ENCODE measurements at places on chromosomes 6 and 20.
A peak's percentile ranks its signal among the peaks of the same experiment; 100 is the strongest.

DNA sequence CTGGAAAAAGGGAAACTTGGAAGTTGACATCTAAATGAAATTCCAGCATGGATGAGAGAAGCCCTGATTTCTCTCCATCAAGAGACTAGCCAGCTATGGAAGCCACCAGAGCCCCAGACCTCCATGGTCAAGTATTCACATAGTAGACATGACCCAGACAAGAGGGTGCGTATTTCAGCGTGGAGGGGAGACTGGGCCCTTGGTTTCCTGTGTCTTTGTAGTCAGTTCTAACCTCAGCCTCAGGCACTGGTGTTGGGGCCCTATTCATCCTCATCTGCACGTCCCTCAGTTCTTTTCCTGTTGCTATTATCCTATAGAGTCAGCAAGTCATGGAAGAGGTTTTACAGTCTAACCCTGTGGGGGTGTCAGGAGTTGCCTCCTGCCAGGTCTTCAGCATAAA lies 12.5 kb downstream of the GNL1 start:
- peak; percentile 43 for DNase-seq

DNA sequence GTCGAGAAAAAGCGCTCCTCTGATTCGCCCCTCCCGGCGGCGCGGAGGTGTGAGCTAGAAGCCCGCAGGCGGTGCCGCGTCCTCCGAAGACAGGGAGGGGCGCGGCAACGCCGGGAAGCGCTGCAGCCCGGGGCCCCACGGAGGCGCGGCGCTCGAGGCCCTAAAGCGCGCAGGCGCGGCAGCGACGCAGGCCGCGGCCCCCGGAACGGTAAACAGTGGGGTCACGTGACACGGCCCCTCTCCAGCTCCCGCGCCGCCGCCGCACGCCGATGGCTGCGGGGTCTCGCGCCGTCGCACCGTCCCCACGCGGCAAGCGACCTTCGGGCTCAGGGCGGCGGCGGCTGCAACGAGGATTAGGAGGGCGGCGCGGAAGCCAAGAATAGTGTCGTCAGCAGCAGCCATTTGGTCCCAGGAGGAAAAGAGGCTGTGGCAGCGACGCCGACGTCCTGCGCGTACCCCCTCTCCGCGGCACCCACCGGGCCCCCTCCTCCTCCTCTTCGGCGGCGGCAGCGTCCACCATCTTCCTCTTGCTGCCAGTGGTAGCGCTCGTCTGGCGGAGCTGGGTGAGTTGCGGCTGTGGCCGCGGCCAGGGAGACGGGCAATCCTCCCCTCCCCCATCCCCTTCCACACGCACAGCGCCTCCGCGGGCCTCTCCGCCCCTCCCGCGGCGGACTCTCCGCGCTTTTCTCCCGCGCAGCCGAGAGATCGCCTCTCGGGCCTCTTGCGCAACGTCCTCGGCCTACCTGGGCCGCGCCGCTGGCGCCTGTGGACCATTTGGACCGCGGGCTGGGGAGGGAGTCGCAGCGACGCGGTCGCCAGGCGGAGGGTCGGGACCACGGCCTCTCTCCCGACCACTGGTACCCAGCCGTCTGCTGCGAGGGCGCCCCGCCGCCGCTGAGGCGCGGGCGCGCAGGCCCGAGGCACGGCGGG lies at the start of gene PHF3:
Gene PHF3 (plus strand): TSS at position 215 of the 930 bp plus-strand sequence. CDS start 10,750 bp downstream, outside the sequence.
- peak; percentile 91 for DNase-seq

DNA sequence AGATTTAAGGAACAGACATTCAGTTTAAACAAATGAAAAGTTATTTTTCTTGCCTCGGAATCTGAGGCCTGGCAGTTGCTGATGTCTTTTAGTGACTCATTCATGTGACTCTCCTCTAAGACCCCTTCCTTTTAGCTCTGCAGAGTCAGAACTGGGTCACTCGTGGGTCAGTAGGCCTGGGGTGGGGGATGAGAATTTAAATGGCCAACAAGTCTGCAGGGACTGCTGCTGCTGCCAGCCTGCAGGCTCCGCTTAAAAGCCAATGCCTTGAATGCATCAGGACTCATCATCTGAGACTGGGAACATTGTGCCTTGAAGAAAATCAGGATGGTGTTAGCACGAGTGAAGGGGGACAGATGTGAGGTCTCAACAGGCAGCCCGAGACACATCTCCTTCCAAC lies 404.3 kb downstream of the CDH26 start:
- no peak for DNase-seq

DNA sequence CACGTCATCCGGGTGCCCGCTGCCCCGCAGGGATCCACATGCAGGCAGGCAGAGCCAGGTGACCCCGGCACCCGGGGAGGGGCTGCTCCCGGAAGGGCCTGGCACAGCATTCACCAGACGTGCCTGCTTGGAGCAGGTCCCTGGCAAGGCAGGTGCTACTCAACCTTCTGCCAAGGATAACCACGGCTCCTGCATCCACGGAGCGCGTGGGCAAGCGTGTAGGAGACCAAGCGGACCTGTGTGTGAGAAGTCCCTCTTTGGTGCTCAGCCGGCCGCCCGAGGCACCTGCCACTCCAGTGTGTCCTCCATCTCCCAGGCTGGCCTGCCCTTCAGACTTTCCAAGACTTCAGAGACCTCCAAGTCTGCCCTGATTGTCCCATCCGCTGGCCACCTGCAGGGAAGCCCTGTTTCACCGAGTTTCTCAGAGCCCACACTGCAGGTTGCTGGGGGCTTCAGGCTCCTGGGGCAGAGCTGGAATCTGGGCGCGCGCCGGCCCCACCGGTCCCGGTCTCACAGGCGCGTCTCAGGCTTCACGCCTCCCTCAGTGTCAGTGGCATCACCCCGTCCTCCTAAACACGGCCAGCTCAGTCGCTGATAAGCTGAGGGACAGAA lies 124.3 kb downstream of the DLL1 start:
- DNase-seq: no peak

GRCh38 chr6:49540614-49541013 lies 9.9 kb upstream of the C6orf141 start:
- no peak for DNase-seq

- no peak for DNase-seq
Measured at GRCh38 chr20:7180256-7181045, 413.0 kb downstream of the BMP2 start.

DNA sequence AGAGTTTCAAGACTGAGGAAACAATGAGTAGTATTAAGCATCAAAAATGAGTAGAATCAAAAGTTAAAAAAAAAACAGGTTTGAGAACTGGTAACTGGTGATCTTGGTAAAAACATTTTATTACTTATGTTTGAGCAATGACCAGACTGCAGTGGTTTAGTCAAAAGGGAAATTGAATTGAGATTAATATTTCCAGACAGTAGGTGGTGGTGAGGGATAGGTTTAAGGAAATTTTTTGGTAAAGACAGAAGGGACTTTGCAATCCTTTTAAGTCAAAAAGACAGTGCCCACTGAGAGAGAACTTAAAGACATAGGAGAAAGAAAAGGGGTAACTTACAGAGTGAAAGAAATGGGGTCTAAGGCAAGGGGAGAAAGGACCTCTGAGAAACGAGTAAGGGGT lies 156.9 kb downstream of the ASCC3 start:
- no peak for DNase-seq

DNA sequence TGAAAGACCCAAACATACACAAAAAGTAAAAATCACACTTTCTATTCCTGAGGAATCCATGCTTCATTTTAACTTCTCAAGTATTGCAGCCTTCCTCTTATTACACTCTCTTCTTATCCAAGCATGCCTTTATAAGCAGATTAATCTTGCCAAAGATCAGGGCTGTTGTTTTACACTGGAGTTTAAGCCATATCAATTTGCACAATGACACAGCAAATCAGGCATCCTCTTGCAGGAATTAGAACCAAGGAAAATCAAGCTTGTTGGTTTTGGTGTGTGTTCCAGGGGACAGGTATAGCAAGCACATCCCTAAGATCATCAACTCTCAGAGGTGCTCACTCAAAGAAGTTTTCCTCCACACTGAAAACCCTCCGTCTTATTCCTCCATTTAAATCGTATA lies 69.5 kb downstream of the CYP39A1 start:
- DNase-seq: no peak

DNA sequence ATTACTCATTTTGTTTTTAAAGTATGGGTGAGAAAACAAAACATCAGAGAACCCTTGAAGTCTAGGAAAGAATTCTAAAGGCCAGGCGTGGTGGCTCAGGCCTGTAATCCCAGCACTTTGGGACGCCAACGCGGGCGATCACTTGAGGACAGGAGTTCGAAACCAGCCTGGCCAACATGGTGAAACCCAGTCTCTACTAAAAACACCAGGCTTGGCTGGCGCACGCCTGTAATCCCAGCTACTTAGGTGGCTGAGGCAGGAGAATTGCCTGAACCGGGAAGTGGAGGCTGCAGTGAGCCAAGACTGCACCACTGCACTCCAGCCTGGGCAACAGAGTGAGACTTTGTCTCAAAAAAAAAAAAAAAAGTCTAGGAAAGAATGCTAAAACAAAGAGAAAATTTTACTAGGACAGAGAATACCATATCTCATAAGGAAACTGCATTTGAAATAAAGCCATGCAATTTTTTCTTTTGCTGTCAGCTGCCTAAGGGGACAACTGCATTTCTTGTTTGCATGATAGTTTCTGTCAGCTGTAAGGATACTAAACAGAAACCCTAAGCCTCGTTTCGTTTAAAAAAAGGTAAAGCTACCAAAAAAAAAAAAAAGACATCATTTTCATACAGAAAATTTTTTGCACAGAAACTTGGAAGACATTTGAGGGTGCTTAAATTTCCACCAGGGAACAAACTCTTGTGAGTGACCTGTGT lies 32.1 kb downstream of the SMLR1 start:
- DNase-seq: no peak

DNA sequence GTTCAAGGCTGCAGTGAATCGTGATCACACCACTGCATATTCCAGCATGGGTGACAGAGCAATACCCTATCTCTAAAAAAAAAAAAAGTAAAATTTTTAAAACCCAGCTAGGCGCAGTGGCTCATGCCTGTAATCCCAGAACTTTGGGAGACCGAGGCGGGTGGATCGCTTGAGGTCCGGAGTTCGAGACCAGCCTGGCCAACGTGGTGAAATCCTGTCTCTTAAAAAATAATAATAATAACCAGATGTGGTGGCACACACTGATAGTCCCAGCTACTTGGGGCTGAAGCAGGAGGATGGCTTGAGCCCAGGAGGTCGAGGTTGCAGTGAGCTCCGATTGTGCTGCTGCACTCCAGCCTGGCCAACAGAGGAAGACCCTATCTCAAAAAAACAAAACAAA lies 13.5 kb downstream of the MTG2 start:
- DNase-seq: no peak

DNA sequence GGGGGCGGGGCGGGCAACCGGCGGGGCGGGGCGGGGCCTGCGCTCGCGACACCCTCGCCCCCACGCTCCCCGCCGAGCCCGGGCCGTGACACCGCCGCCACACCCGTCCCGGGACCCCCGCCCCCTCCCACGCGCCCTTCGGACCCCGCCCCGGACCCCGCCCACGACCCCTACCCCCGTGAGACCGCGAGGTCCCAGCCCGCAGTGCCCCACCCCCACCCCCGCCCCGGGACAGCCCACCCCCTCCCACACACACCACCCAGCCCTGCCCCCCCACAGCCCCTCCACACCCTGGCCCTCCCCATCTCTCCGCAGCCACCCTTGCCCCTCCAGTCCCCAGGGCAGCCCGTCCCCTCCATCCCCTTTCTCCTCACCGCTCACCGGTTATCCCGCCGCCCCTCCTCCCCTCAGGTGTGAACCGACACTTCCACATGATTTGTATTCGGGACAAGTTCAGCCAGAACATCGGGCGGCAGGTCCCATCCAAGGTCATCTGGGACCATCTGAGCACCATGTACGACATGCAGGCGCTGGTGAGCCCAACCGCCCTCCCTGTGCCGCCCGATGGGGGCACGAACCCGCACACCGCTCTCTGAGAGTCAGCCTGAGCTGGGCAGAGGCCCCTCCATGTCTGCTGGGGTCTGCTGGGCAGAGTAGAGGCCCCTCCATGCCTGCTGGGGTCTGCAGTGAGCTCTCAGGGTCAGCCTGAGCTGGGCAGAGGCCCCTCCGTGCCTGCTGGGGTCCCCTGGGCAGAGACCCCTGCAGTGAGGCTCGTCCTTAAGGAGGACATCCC lies 622 bp downstream of the MRGBP start:
- peak; percentile 33 for DNase-seq

DNA sequence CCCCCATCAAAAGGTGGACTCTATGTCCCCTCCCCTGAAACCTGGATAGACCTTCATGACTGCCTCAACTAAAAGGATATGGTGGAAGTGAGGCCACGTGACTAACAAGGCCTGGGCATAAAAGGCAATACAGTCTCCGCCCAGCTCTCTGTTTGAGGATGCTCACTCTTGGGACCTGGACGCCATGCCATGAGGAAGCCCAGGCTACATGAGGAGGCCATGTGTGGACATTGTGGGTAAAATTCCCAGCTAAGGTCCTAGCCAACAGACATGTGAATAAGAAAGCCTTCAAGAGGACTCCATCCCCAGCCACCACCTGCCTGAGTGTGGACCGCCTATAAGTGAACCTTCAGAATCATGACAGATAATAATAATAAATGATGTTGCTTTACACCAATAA lies 7.2 kb upstream of the ZNF334 start:
- no peak for DNase-seq

DNA sequence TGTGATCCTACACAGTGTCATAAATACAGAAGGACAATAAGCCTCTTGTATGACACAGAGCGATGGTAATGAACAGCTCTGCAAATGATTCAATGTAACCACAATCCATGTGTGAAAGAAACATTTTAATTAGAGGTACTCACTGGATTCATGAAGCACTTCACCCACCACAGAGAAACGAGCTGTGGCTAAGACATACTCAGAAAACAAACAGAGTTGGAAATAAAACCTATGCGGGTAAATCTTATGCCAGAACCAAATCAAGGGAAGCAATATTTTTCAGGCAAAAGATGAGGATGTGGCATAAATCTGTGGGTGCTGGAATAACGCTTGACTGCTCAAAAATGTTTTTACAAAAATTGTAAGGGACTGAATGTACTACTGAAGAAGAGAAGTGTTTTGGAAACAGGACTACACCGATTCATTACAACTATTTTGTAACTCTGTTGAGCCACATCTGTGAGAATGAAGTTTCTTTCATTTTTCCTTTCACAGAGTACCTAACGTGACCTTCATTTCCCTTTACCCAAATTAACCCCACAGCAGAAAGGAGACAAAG lies 112.1 kb downstream of the WDR27 start:
- no peak for DNase-seq

DNA sequence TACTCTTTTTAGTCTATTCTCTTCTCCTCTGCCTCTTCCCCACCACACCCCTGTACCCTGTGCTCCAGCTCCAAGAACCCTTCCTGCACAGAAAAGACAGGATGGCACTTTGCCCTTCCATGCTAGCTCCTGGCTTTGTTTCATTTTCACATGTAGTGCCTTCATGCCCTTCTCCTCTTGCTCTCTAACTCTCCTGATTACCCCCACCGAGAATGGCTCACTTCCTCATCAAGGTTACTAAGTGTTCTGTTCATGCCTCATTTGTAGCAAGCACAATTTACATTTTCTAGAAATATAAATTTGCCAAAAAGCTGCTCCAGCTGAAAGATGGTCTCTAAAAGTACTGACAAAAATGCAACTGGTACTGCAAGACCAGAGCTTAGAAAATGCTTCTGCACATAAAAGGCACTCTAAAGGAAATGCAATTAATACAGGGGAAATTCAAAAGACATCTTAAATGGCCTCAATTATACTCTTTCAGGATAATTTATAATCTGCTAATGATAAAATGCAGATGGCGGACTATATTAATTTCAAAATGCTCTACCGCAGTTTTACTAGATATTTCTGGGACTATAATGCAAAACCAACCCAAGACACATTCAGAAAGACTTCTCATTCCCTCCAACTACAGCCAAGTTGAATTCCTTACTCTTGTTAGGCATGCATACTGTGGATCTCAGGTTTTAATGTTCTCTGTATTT lies 570.2 kb downstream of the PRKN start:
- DNase-seq: no peak

GRCh38 chr6:2497922-2498623 lies 252.6 kb downstream of the MYLK4 start:
- no peak for DNase-seq

GRCh38 chr20:57671662-57672061 lies 38.2 kb downstream of the PMEPA1 start:
- no peak for DNase-seq
